ENCODE measurements at places on chromosomes 1 and 21.
A peak's percentile ranks its signal among the peaks of the same experiment; 100 is the strongest.

- DNase-seq = no peak
Observed at GRCh38 chr1:187513190-187513589, 684.4 kb downstream of the PLA2G4A start.

GRCh38 chr1:230772457-230773395 is 25.5 kb downstream of the CAPN9 start:
- peak; percentile 26 for DNase-seq

- no peak for DNase-seq
Observed at GRCh38 chr1:219236933-219237610, 63.4 kb downstream of the LYPLAL1 start.

GRCh38 chr1:19484798-19485361 is 459 bp downstream of the CAPZB start:
- no peak for DNase-seq

DNA sequence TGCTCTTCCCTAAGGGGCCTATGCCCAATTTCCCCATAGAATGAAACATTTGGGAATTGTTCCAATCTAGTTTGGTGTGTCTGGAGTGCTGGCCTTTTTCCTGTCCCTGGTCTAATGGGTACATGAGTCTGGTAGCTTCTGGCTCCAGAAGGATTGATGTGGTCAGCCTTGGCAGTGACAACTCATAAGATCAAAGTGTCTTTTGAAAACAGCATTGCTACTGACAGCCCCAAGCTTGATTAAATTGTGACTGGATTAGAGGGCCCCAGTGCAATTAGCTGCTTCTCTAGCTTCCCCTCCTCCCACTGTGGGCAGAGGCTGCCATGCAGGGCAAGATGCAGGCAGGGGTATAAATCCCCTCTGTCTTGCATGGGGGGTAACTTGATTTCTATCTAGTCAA is 130.9 kb downstream of the UCK2 start:
- DNase-seq = no peak

Data from astrocyte of the spinal cord (primary cell).